ENCODE measurements at places on chromosomes 2 and 18. TPM values are rescaled to one million over a fixed set of nuclear protein-coding genes. Genes with fewer than 3 reads are reported as not detected.

DNA sequence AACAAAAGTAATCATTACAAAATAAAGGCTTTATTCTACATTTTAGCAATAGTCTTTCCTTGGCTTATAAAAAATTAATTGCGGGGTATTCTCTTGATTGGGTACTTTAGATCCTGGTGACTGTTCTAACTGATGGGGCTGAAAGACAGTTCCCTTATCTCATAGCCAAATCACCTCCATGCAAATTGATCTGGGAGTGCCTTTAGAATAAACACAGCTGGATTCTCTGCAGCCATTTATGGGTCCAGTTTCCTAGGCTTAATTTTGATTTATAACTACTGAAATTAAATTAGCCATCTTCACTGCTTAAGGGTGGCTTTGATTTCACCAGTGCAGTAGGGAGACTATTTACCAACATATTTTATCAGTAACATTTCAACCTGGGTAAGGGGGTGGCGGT, 337.1 kb downstream of the NRXN1 start:
- DNase-seq: no peak

DNA sequence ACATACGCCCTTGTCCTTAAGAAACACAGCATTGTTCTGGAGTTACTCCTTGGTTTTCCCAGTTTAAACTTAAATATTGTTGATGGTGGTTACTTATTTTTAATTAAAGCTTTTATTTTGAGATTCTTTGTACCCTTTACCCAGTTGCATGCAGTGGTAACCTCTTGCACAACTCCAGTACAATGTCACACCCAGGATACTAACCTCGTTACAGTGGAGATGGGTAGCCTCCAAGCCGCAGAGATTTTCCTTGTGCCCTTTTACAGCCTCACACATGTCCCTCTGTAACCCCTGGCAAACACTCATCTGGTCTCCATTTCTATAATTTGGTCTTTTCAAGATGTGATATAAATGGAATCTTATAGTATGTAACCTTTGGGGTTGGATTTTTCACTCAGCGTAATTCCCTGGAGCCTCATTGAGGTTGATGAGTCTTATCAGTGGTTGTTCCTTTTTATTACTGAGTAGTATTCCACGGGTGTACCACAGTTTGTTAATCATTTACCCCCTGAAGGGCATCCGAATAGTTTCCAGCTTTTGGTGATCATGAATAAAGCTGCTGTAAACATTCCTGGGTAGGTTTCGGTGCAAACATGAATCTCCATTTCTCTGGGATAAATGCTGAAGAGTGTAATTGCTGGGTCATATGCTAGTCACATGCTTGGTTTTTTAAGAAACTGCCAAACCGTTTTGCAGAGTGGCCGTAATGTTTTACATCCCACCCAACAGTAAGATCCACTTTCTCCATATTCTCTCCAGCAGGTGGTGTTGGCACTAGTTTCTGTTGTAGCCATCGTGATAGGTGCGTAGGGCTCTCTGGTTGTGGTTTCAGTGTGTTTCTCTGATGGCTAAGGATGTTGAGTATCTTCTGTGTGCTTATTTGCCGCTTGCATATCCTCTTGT, 68.6 kb downstream of the DGKD start:
- DNase-seq: no peak

GRCh38 chr2:207603486-207603885, 21.7 kb downstream of the METTL21A start:
- no peak for DNase-seq

- DNase-seq: no peak
Observed at GRCh38 chr18:35159782-35160181, 81.1 kb upstream of the ZNF397 start.

DNA sequence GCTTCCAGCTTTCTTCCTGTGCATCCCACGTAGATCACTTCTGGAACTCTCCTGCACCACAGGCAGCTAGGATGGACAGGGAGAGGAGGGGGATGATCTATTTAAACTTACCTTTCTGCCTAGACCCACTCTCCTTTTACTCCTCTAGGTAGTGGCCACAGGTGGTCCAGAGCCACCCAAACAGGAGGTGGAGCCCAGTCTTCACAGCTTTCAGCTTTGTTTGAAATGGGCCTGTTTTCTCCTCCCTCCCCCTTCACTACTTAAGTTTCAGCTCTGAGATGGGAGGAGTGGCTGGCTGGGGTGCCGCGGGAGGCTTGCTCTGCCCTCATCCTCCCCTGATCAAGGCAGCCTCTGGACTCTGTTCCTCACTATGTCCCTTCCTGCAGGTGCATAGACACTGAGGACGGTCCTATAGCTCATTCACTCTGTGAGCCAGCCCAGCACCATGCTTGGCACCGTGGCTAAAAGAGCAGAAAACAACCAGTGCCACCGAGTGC, 12.6 kb upstream of the CELF4 start:
- DNase-seq: no peak

DNA sequence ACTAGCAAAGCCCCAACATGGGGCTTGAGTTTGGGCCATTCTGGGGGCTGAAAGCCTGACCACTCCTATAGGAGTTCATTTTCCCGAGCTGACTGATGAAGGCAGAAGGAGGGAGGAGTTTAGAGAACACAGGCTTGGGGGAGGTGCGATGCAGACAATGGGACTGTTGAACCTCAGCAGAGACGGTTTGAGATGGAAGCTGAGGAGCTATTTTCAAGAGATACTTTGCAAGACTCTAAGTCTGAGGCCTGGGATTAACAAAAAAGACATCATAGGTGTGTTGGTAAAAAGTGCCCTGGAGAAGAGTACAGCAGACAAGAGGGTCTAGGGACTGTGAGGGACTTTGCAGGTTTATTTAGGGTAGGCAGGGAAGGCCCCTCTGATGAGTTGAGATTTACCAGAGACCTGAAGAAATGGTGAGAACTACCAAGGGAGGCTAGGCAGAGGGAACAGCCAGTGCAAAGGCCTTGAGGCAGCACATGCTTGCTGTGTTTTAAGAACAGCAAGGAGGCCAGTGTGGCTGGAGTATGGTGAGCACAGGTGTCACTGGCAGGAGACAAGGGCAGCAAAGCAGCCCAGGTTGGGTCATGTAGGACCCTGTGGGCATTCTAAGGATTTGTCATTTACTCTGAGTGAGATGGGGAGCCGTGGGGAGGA, 31.6 kb downstream of the PCBP1 start:
- no peak for DNase-seq

DNA sequence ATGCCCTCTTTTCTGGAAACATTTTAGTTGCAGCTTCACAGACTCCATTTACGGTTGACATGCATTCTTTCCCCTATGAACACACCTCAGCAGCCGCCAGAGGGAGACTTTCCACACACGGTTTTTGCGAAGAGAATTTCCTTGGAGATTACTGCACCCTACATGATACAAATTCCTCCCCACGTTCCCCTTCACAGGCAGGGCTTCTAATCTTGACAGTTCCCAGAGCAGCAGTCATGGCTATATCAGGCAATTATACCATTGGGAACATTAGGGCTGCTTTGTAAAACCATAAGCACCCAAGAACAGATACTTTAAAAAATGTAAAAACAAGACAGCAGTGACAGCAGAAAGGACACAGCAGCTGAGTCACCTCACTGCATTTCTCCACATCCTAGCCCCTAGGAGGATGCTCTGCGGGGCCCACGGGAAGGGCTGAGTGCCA, 253.8 kb downstream of the TGIF1 start:
- DNase-seq: no peak

DNA sequence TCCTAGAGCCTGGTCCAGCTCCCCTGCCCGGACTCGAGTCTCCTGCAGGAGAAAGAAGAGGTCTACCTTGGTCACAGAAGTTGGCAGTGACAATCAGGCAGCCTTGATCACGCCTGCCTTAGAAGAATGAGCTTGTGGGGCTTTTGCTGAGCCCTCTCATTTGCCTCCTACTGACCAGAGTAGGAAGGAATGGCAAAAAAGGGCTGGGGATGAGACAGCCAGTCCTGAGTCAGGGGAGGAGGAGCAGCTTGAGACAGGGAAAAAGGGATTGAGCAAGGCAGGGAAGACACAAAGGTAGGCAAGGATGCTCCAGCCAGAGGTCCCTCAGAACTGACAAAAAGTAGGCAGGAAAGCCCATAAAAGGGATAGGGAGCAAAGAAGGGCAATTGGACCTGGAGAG, 6.0 kb downstream of the WDR54 start:
- no peak for DNase-seq

DNA sequence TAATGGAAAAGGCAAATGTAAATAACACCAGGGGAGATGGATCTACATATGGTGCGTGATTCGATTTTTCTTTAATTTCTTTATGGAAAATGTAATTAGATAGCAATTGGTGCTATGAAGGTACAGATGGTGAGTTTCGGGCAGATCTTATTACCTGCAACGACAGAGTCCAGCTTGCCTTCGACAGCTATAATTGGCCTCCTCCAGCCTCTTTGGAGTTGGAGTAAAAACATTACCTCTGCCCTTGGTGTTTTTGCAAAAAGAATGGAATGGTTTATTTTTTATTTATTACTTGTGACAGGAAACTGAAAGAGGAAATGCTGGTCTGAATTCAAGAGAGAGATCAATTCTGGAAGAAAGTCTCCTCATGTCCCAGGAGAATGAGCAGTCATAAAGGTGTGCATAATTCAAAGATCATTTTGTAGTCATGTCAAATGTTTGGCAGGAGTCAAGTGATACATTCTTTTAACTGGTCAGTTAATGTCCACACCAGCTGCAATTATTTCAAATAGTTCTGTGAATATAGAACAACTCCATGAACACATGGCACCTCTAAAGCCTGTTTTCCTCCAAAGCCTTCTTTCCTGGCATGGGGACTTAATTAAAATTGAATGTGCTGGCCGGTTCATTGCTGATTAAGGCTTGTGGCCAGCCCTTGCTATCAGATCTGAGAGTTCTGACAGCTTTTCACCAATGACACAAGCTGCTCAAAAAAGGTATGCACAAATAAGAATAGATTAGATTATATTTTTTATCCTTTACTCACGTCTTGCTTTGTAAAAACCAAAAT, 46.9 kb upstream of the KCNH7 start:
- DNase-seq: no peak

DNA sequence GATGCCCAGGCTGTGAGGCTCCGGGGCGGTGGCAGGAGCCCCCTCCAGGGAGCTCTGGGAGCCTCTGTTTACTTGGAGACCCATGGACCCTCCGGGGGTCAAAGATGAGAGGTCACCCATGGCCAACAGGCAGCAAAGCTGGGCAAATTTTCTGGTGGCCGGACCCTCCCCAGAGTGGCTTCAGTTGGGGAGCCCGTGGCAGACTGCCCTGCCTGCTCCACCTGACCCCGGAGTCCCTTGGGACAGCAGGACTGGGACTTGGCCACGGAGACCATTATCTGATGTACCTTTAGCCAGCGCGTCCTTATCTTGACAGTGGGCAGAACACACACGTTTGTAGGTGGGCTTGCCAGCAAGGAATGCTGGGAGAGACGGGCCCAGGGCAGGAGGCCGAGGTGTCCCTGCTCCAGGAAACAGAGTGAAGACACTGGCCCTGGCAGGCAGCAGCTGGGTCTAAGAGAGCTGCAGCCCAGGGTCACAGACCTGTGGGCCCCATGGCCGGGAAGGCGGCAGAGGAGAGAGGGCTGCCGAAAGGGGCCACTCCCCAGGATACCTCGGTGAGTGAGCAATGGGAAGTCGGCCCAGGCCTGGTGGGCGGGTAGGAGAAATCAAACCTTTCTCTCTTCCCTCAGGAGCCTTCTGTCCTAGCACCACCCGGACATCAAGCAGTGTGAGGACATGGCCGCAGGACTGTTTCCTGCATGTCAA, at the start of the genes ABCG5 and ABCG8:
Gene ABCG5 (minus strand): TSS at position 280 of the 708 bp plus-strand sequence. CDS start 160 bp downstream, at position 120.
Gene ABCG8 (plus strand): TSS at position 412 of the 708 bp plus-strand sequence. CDS start 83 bp downstream, at position 495.
- DNase-seq: no peak

- no peak for DNase-seq
Observed at GRCh38 chr2:232700154-232700553, 3.0 kb downstream of the GIGYF2 start.

DNA sequence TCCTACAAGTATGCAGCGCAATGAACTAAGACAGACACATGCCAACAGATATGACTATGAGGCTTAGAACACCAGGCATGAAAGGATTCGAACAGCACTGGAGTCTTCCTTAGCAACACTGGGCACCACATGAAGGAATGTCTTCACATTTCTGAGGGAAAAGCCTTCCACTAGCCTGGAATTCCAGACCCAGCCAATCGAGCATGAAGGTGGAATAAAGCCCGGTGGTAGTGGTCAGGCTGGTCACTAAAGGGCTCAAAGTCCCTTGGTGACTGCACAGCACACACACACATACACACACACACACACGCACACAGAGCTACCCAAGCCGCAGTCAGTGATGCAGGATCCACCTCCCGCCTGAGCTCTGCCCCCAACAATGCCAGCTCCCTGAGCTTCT, 19.7 kb upstream of the SFXN5 start:
- no peak for DNase-seq

GRCh38 chr2:116696223-116696622, 1118.3 kb upstream of the DDX18 start:
- DNase-seq: no peak

DNA sequence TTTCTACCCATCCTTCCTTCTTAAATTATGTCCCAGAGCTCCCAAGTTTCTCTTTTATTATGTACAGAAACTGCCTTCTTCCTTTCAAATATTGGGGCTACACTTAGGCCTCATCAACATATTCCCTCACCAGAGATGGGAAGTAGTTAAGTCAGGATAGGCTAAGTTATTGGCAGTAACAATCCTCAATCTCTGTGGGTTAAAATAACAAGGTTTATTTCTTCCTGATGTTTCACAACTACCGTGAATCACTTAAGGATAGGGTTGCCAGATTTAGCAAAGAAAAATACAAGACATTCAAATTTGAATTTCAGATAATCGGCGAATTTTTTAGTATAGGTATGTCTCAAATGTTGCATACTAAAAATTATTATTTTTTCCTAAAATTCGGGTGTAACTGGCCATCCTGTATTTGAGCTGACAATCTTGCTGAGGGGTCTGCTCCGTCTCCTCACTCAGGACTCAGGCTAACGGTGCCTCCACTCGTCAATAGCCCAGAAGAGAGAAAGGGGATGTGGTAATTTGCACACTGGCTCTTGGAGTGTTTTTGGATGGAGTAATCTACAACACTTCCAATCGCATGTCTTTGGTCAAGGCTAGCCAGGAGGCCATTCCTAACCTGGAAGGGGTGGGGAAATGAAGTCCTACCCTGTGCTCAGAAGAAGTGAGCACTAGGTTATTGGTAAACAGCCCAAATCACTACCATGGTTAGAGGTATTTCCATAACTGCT, 91.7 kb downstream of the ACTR3 start:
- DNase-seq: no peak

DNA sequence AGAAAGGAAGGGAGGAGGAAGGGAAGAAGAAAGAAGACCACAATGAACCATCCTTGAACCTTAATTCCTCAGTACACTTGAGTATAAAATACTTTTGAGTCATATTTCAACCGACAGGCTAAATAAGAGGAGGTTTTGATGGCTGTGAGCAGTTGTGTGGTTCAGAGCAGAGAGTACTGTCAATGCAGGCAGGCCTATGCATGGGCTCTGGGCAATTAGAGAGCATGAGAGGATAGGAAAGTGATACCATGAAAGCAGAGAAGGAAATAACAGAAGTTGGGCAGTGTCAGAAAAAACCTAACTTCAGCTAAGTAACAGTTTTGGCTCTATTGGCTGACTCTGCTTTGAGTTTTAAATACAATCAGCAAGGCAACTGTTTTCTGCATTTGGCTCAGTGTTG, 123.6 kb upstream of the STK17B start:
- no peak for DNase-seq

IL36A gene
- not detected for total RNA-seq

SERPINB12 gene
- not detected for total RNA-seq

KCNIP3 gene
- not detected for total RNA-seq

STK17B gene
- 417 TPM for total RNA-seq

MSTN gene
- total RNA-seq: 0.10 TPM

TAF4B gene
- total RNA-seq: 9.2 TPM

CABLES1 gene
- total RNA-seq: 0.73 TPM

ALPG gene
- total RNA-seq: not detected

Data from T-helper 17 cell (primary cell).